Psoas muscle (tissue), 8 donors: ENCODE measurements at places on chromosomes 2 and 18.

DNA sequence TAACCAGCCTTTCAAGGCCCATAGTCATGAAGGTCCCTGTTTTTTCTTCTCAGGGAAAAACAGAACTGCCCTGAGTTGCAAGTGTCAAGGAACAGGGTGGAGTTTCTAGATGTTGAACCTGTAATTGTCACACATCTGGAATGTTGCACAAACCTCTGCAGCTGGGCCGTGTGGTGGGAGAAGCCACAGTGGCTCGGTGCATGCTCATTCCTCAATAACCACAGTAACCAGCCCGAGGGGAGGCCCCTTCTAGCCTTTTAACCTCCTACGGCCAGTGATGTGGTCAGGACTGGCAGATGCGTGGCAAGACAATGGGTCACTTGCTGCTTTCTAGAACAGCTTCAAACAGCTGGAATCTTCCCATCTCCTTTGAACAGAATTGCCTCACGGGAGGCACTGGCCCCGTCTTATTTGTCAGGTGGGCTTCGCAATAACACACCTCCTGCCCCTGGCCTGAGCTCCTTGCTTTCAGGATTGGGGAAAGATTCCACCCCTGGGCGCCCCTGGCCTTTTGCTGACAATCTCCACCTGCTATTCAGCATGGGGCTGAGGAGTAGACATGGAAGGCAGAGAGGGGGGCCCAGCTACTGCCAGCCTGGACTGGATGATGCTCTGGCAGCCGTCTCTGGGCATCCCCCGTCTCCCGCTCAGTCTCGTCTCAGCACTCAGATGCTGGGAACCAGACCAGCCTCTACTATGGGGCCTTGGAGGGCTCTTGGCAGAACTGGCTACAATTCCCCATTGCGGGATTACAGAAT lies 102.9 kb downstream of the KLHL29 start:
- no peaks in the 10 kb centered on the region for H3K4me1 ChIP-seq
- DNase-seq, result no peak
- no peaks in the 10 kb centered on the region for H3K27me3 ChIP-seq
- no peak overlapping the region for H3K4me3 ChIP-seq
- H3K27ac ChIP-seq, result no peak overlapping the region
- H3K36me3 ChIP-seq, result no peaks in the 10 kb centered on the region

GRCh38 chr2:223019987-223020717 lies 31.8 kb upstream of the KCNE4 start:
- no peaks in the 10 kb centered on the region for H3K27me3 ChIP-seq
- H3K27ac ChIP-seq, result no peak overlapping the region
- H3K4me3 ChIP-seq, result no peak overlapping the region
- no peak for DNase-seq
- no peaks in the 10 kb centered on the region for H3K36me3 ChIP-seq

DNA sequence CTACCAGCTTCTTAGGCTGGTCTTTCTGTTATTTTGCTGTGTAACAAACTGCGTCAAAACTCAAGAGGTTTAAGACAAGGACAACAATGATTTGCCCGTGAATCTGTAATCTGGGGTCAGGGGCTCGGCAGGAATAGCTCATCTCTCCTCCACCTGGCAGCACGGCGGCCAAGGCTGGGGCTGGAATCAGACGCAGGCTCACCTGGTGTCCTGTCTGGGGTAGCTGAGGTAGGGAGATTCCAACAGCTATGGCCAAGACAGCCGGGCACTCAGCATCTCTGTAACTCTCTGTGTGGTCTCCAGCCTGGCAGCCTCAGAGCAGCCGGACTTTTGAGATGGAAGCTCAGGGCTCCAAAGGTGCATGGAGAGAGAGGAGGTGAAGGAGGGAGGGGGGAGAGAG lies 42.3 kb downstream of the DNER start:
- no peak for DNase-seq
- H3K27ac ChIP-seq, result no peak overlapping the region
- H3K36me3 ChIP-seq, result no peaks in the 10 kb centered on the region
- H3K27me3 ChIP-seq, result no peaks in the 10 kb centered on the region
- no peak overlapping the region for H3K4me3 ChIP-seq

DNA sequence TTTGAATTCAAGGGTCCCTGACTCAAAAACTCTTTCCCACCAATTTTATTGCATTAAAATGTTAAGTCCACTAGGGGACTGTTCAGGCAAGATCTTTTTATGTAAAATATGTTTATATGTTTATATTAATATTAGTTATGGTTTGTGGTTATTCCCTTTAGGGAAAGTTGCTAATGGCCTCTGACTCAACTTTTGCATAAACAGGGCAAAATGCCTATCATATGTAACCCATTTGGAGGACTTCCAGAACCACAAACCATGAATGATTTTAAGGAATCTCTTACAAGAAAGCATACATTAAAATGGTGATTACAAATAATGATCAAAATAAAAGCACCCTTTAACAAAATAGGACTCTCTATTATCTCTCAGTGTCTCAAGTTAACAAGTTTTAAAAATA lies 1484.5 kb upstream of the ZEB2 start:
- H3K4me3 ChIP-seq, result no peak overlapping the region
- DNase-seq, result no peak
- H3K27me3 ChIP-seq, result no peaks in the 10 kb centered on the region

DNA sequence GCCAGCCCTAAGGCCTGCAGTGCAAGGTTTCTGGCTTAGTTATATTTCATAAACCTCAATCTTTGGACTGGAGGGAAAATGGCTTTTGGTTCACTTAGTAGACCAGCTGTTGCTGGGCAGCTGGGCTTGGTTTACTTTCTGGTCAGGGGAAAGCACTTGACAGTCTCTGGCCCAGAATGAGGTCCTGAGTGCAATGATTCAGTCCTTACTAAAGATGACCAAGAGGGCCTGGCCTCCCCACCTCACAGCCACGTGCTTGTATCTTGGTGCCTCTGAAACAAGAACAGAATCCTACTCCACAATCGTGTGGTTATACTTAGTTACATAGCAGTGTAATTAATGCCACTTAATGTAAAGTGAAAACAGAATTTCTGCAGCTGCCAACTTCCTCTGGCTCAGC lies 325.5 kb upstream of the MEIS1 start:
- no peak overlapping the region for H3K4me3 ChIP-seq
- no peaks in the 10 kb centered on the region for H3K36me3 ChIP-seq
- H3K4me1 ChIP-seq, result no peaks in the 10 kb centered on the region
- no peak overlapping the region for H3K27ac ChIP-seq

DNA sequence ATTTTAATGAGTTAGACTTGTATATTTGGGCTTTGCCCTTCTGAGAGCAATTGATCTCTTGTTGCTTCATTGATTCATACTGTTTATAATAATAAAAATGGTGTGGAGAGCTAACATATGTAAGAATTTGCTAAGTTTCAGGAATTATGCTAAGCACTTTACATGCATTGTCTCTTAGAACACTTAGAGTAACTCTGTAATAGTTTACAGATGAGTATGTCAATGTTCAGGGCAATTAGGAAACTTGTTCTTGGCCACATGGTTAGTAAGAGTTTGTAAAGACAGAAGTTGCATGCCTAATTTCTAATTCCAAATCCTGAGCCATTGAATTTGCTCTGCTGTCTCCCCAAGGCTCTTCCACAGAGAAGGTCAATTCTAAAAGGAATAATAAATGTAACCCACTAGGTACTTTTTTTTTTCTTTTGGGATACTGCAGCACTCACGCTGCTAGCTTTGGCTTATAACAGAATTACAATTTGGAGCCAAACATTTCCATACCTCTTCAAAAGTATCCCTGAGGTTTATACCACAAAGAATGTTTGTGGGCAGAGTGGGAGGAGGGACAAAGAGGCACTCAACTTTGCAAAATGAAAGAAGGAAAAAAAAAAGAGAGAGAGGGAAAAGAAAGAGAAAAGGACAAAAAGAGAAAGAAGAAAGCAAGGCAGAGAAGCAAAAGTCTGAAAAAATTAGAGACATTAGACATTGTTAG lies 232.4 kb downstream of the CALCRL start:
- H3K36me3 ChIP-seq, result no peaks in the 10 kb centered on the region
- no peak overlapping the region for H3K4me3 ChIP-seq
- H3K27me3 ChIP-seq, result no peaks in the 10 kb centered on the region
- no peak for DNase-seq
- H3K4me1 ChIP-seq, result no peaks in the 10 kb centered on the region
- H3K27ac ChIP-seq, result no peak overlapping the region

- no peak for DNase-seq
- no peaks in the 10 kb centered on the region for H3K27me3 ChIP-seq
- no peak overlapping the region for H3K4me3 ChIP-seq
- no peaks in the 10 kb centered on the region for H3K36me3 ChIP-seq
- no peaks in the 10 kb centered on the region for H3K4me1 ChIP-seq
Observed at GRCh38 chr2:179661986-179662385, 199.4 kb downstream of the ZNF385B start.

- no peak overlapping the region for H3K4me3 ChIP-seq
- no peaks in the 10 kb centered on the region for H3K27me3 ChIP-seq
- no peak overlapping the region for H3K27ac ChIP-seq
- no peaks in the 10 kb centered on the region for H3K4me1 ChIP-seq
- no peak for DNase-seq
- no peaks in the 10 kb centered on the region for H3K36me3 ChIP-seq
Observed at GRCh38 chr2:58101500-58101899, 54.9 kb downstream of the VRK2 start.

- no peak for DNase-seq
- H3K27me3 ChIP-seq, result no peaks in the 10 kb centered on the region
- no peak overlapping the region for H3K4me3 ChIP-seq
- H3K36me3 ChIP-seq, result no peaks in the 10 kb centered on the region
- H3K4me1 ChIP-seq, result peaks cover under 1% of the 10 kb centered on the region
Observed at GRCh38 chr2:205403244-205403825, 279.0 kb upstream of the NRP2 start.
